ENCODE measurements at places on chromosomes 6 and 20. TPM values are rescaled to one million over a fixed set of nuclear protein-coding genes. Genes with fewer than 3 reads are reported as not detected.

The BICRAL gene
- total RNA-seq, result 29.6 TPM

The RAET1G gene
- not detected for total RNA-seq

The RUNX2 gene
- total RNA-seq, result 6.3 TPM

The DCDC2 gene
- 0.14 TPM for total RNA-seq

The MCCD1 gene
- not detected for total RNA-seq

The SYCP2L gene
- not detected for total RNA-seq

- peak; percentile 59 for DNase-seq
- no peaks in the 10 kb centered on the region for H3K4me1 ChIP-seq
- H3K36me3 ChIP-seq, result no peaks in the 10 kb centered on the region
Measured at GRCh38 chr20:63775096-63775978, 35.8 kb downstream of the SLC2A4RG start.

GRCh38 chr6:160027931-160028330 is 59.0 kb downstream of the IGF2R start:
- H3K27ac ChIP-seq, result peak overlapping the region; percentile 78
- peaks cover 37% of the 10 kb centered on the region for H3K36me3 ChIP-seq
- H3K27me3 ChIP-seq, result no peaks in the 10 kb centered on the region

DNA sequence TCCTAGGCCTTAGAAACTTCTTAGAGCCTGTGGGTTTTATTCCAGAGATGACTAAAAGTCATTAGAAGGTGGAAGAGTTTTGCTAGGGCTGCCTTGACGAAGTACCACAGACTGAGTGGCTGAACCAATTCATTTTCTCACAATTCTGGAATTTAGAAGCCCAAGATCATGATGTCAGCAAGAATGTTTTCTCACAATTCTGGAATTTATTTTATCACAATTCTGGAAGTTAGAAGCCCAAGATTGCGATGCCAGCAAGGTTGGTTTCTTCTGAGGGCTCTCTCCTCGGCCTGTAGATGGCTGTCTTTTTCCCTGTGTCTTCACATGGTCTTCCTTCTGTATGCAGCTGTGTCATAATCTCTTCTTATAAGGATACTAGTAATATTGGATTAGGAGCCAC is 672.9 kb upstream of the MARCKS start:
- no peaks in the 10 kb centered on the region for H3K36me3 ChIP-seq
- no peak overlapping the region for H3K4me3 ChIP-seq
- no peak overlapping the region for H3K27ac ChIP-seq
- DNase-seq, result no peak

- no peak overlapping the region for H3K4me3 ChIP-seq
- H3K27me3 ChIP-seq, result peaks cover 16% of the 10 kb centered on the region
- DNase-seq, result no peak
Measured at GRCh38 chr6:119858901-119859300, 509.3 kb upstream of the MAN1A1 start.

GRCh38 chr6:121319112-121319553 is 15.1 kb downstream of the TBC1D32 start:
- H3K27me3 ChIP-seq, result no peaks in the 10 kb centered on the region
- no peak overlapping the region for H3K4me3 ChIP-seq
- H3K27ac ChIP-seq, result no peak overlapping the region
- peaks cover 24% of the 10 kb centered on the region for H3K36me3 ChIP-seq
- DNase-seq, result no peak

- no peaks in the 10 kb centered on the region for H3K27me3 ChIP-seq
- H3K27ac ChIP-seq, result no peak overlapping the region
- H3K4me3 ChIP-seq, result no peak overlapping the region
- peaks cover 38% of the 10 kb centered on the region for H3K36me3 ChIP-seq
- H3K4me1 ChIP-seq, result peaks cover under 1% of the 10 kb centered on the region
Measured at GRCh38 chr6:41093729-41094128, 21.0 kb downstream of the NFYA start.

- H3K4me3 ChIP-seq, result no peak overlapping the region
- H3K27ac ChIP-seq, result no peak overlapping the region
- peaks cover 21% of the 10 kb centered on the region for H3K4me1 ChIP-seq
- no peak for DNase-seq
- no peaks in the 10 kb centered on the region for H3K27me3 ChIP-seq
Measured at GRCh38 chr20:45323731-45324130, 15.6 kb upstream of the MATN4 start.

DNA sequence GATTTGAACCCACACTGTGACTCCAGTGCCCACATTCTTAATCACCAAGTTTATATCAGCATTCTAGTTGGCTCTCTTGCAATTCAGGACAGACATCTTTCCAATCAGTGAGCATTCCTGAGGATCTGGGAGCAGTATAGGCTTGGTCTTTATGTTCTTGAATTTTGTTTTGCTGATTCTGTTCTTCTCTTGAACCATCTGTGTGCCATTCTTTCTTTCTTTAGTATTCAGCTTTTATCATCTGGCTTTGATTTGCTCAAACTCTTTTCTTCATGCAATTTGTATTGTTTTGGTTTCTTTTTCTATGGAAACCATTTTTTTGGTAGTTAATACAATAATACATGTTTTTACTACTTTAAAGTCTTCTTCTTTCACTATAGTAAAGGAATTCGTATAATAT is 162.4 kb downstream of the CD109 start:
- H3K27me3 ChIP-seq, result no peaks in the 10 kb centered on the region
- DNase-seq, result no peak
- no peak overlapping the region for H3K27ac ChIP-seq
- H3K36me3 ChIP-seq, result no peaks in the 10 kb centered on the region
- H3K4me1 ChIP-seq, result no peaks in the 10 kb centered on the region

DNA sequence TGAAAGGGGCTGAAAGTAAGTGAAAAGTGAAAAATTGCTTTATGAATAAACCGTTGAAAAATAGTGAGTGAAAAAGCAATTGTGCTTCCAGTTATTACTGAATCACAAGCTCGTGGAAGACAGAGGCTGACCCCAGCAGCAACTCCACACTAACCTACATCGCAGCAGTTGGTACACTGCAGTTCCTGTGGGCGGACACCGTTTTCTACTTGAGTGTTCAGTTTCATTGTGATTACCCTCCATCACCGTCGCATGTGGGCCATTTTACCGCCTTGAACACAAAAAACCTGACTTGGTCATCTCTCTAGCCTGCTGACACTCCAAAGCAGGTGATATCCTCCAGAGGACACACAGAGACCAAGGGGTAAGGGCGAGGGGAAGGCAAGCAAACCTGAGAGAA is 28.4 kb downstream of the PRDM1 start:
- H3K4me1 ChIP-seq, result peaks cover 58% of the 10 kb centered on the region
- H3K4me3 ChIP-seq, result no peak overlapping the region
- H3K27me3 ChIP-seq, result no peaks in the 10 kb centered on the region
- no peak for DNase-seq

DNA sequence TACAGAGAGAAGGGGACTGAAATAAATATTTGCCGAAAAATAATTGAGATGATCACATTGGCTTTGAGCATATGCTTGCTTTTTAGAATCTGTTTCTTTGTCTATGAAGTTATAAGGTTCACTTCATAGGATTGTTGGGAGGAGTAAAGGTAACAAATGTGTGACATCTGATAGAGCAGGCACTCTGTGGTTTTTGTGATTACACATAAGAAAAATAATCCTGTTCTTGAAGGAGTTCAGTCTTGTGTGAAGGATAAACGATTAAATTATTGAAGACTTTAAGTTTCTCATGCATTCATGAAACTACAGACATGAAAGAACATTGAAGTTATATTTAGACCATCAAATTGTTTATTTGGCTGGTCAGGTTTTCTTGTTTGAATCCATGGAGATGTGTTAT is 45.0 kb downstream of the QKI start:
- no peak for DNase-seq
- no peaks in the 10 kb centered on the region for H3K27me3 ChIP-seq
- peak overlapping the region; percentile 100 for H3K27ac ChIP-seq
- peak overlapping the region; percentile 41 for H3K4me3 ChIP-seq

DNA sequence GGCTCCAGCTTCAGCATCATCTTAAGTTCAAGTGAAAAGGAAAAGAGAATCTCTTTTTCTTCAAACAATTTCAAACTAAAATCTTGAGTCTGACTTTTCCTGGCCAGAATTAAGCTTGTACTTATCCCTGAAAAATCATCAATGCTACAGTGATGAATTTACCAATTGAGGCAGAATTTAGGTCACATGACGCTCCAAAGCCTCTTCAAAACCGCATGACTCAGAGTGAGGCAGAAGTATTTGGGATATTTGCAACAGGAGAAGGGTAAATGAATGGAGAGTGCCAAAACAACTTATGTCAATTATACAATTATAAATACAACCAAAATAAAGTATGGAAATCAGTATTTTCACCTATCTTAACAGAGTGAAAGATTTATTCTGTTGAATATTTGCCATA is 515.5 kb downstream of the COL12A1 start:
- H3K27ac ChIP-seq, result no peak overlapping the region
- H3K27me3 ChIP-seq, result no peaks in the 10 kb centered on the region
- H3K4me1 ChIP-seq, result no peaks in the 10 kb centered on the region

DNA sequence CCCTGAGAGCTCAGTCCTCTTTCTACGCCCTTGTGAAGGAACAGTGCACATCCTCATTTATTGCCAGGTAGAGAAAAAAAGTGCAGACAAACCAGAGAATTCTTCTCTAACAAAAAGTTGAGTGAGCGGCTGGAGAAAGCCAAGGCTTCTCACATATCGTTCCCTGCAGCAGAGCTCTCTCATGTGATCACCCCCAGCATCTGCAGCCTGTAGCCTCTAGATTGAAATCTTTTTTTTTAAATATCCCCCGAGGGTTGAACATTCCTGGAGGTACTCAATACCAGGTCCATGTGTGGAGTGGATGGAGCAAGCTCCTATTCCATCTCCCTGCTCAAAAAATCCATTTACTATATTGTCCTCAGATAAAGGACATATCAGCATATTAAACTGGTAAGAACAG is 22.9 kb upstream of the ZNF133 start:
- H3K4me1 ChIP-seq, result no peaks in the 10 kb centered on the region
- no peaks in the 10 kb centered on the region for H3K36me3 ChIP-seq
- H3K4me3 ChIP-seq, result no peak overlapping the region
- H3K27me3 ChIP-seq, result peaks cover 35% of the 10 kb centered on the region
